Activated T-cell treated with anti-CD3 and anti-CD28 coated beads, Interleukin-2, amount 50 U/mL, for 24 hours (primary cell): ENCODE measurements at places on chromosomes 13 and 19.
A peak's percentile ranks its signal among the peaks of the same experiment; 100 is the strongest.

DNA sequence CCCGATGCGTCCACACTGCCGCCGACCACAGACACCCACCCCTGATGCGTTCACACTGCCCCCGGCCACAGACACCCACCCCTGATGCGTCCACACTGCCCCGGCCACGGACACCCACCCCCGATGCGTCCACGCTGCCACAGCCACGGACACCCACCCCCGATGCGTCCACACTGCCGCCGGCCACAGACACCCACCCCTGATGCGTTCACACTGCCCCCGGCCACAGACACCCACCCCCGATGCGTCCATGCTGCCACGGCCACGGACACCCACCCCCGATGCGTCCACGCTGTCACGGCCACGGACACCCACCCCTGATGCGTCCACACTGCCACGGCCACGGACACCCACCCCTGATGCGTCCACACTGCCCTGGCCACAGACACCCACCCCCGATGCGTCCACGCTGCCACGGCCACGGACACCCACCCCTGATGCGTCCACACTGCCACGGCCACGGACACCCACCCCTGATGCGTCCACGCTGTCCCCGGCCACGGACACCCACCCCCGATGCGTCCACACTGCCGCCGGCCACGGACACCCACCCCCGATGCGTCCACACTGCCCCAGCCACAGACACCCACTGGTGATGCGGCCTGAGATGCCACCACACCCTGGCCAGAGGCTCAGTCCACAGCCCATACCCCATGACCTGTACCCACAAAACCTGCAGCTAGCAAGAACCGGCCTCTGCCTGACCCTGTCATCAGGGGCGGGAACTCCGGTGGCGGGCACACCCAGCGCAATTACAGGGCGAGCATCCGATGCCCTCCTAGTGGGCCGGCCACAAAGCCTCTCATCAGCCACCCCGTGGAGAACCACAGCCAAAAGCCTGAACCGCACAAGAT lies 28.4 kb downstream of the RASA3 start:
- peak overlapping the region; percentile 89 for H3K27ac ChIP-seq
- H3K27me3 ChIP-seq, result no peaks in the 10 kb centered on the region
- H3K4me1 ChIP-seq, result peaks cover 67% of the 10 kb centered on the region
- H3K4me3 ChIP-seq, result no peak overlapping the region
- DNase-seq, result peak; percentile 29

- H3K36me3 ChIP-seq, result no peaks in the 10 kb centered on the region
- H3K27me3 ChIP-seq, result no peaks in the 10 kb centered on the region
- no peak overlapping the region for H3K27ac ChIP-seq
- H3K4me1 ChIP-seq, result peaks cover 3% of the 10 kb centered on the region
- DNase-seq, result no peak
These were observed 142.2 kb downstream of the RXFP2 start for GRCh38 chr13:31881495-31881882.

GRCh38 chr13:85799097-85799582 lies at the start of gene SLITRK6:
SLITRK6 (minus strand) TSS chr13:85799419; CDS start chr13:85796508, 2,911 bp downstream.
- H3K4me3 ChIP-seq, result no peak within 1 kb of the TSS
- H3K36me3 ChIP-seq, result no peaks in the 10 kb centered on the region
- no peaks in the 10 kb centered on the region for H3K4me1 ChIP-seq
- H3K27me3 ChIP-seq, result no peaks in the 10 kb centered on the region

GRCh38 chr19:1409204-1410005 lies 2.0 kb downstream of the DAZAP1 start:
- H3K4me1 ChIP-seq, result peaks cover 60% of the 10 kb centered on the region
- H3K27me3 ChIP-seq, result no peaks in the 10 kb centered on the region
- peak overlapping the region; percentile 97 for H3K27ac ChIP-seq
- H3K4me3 ChIP-seq, result peak overlapping the region; percentile 96
- DNase-seq, result no peak

- H3K27me3 ChIP-seq, result peaks cover 8% of the 10 kb centered on the region
- DNase-seq, result peak; percentile 72
- H3K27ac ChIP-seq, result no peak overlapping the region
- peaks cover 4% of the 10 kb centered on the region for H3K4me1 ChIP-seq
- H3K36me3 ChIP-seq, result no peaks in the 10 kb centered on the region
- no peak overlapping the region for H3K4me3 ChIP-seq
These were observed 13.3 kb upstream of the MISP start for GRCh38 chr19:737591-738093.

GRCh38 chr19:2050991-2051772 lies at the start of gene MKNK2:
MKNK2 (minus strand) TSS chr19:2051244; CDS start chr19:2050851, 393 bp downstream.
- H3K4me3 ChIP-seq, result peak within 1 kb of the TSS; percentile 83
- H3K4me1 ChIP-seq, result peaks cover 51% of the 10 kb centered on the region

DNA sequence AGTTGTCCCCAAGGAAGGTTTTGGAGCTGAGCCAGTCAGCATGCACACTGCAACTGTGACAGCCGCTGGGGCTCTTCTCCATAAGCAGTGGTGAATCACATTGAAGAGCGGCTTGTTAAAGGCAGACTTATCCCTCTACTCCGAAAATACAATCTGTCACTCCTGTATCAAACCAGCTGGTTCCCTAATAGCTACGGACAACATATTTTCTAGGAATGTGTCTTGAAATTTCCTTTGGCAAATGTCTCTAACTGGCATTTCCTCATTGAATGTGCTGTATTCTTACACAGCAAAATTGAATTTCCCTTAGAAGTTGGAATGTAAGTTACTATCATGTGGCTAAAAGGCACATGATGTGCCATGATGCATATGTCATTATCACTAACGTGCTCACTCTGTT lies 104.0 kb upstream of the GPR12 start:
- no peak for DNase-seq
- H3K27me3 ChIP-seq, result peaks cover 32% of the 10 kb centered on the region
- H3K27ac ChIP-seq, result no peak overlapping the region
- no peaks in the 10 kb centered on the region for H3K4me1 ChIP-seq
- H3K36me3 ChIP-seq, result no peaks in the 10 kb centered on the region

DNA sequence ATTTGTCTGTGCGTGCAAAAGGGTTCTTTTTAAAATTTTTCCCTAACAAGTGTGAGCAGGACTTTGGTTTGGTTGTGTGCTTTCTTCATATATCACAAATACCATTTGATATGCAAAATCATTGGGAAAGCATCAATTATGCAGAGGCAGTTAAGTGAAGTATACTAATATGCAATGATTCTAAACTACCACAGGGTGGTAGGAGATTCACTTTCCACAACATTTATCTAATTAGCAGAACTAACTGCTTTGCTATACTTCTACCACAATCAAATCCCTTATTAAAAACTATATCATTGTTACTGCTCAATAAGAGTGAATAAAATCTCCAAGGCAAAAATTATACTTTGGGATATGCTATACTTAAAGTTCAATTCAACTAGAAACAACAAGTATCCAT lies 2738.9 kb upstream of the PCDH20 start:
- H3K27me3 ChIP-seq, result no peaks in the 10 kb centered on the region
- no peak overlapping the region for H3K4me3 ChIP-seq
- H3K27ac ChIP-seq, result no peak overlapping the region
- H3K36me3 ChIP-seq, result no peaks in the 10 kb centered on the region

- DNase-seq, result no peak
- no peaks in the 10 kb centered on the region for H3K36me3 ChIP-seq
- peaks cover 10% of the 10 kb centered on the region for H3K4me1 ChIP-seq
- no peak overlapping the region for H3K4me3 ChIP-seq
These were observed 132.4 kb downstream of the USP12 start for GRCh38 chr13:27039171-27039701.

- H3K36me3 ChIP-seq, result peaks cover 85% of the 10 kb centered on the region
- peaks cover 82% of the 10 kb centered on the region for H3K4me1 ChIP-seq
These were observed 17.9 kb downstream of the DEDD2 start for GRCh38 chr19:42199440-42200115.

GRCh38 chr13:57815600-57815999 lies 184.1 kb downstream of the PCDH17 start:
- no peak for DNase-seq
- no peaks in the 10 kb centered on the region for H3K4me1 ChIP-seq
- no peaks in the 10 kb centered on the region for H3K27me3 ChIP-seq
- no peak overlapping the region for H3K27ac ChIP-seq
- no peaks in the 10 kb centered on the region for H3K36me3 ChIP-seq
- H3K4me3 ChIP-seq, result no peak overlapping the region

- no peak overlapping the region for H3K27ac ChIP-seq
- no peak overlapping the region for H3K4me3 ChIP-seq
- peaks cover 5% of the 10 kb centered on the region for H3K27me3 ChIP-seq
- no peaks in the 10 kb centered on the region for H3K4me1 ChIP-seq
- H3K36me3 ChIP-seq, result no peaks in the 10 kb centered on the region
These were observed 18.5 kb upstream of the CNMD start for GRCh38 chr13:52758114-52758513.

DNA sequence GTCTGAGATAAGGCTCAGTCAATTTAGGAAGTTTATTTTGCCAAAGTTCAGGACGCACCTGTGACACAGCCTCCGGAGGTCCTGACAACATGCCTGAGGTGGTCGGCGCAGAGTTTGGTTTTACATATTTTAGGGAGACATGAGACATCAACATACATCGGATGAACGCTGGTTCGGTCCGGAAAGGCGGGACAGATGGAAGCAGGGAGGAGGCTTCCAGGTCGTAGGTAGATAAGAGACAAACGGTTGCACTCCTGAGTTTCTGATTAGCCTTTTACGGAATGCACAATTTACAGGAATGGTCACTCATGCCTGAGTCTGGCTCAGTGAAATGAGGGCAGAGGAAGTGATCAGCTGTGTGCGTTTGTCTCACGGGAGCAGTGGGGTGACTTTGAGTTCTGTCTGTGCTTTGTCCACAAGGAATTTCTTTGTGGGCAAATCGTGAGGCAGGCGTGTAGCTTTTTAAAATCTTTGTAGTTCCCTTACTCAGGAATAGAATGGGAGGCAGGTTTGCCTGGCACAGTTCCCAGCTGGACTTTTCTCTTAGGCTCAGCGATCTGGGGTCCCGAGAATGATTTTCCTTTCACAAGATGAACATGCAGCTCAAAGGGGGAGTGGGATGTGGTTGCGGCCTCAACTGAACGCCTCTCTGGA lies 36.2 kb downstream of the C13orf46 start:
- H3K4me1 ChIP-seq, result no peaks in the 10 kb centered on the region
- H3K27me3 ChIP-seq, result peaks cover 22% of the 10 kb centered on the region
- H3K36me3 ChIP-seq, result no peaks in the 10 kb centered on the region
- no peak overlapping the region for H3K4me3 ChIP-seq

DNA sequence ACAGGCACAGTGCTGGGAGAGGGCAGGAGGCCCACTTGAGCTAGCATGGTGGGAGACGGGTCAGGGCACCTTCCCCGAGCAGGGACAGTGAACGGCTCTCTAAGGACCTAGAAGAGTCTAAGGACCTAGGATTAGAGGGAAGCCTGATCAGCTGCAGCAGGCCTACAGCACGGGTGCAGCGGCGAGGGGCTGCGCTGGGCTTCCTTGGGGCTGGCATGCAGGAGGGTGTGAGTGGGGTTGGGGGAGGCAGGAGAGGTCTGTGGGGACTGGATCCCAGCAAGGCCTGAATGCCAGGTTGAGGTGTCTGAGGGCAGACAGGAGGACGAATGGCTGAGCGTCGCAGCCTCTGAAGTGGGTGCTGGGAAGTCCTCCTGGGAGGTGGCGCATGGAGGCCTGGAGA lies 3.6 kb downstream of the SCAF1 start:
- no peak overlapping the region for H3K4me3 ChIP-seq
- no peaks in the 10 kb centered on the region for H3K27me3 ChIP-seq
- no peak for DNase-seq

GRCh38 chr13:75544681-75545330 lies 4.8 kb upstream of the UCHL3 start:
- no peaks in the 10 kb centered on the region for H3K36me3 ChIP-seq
- H3K27me3 ChIP-seq, result no peaks in the 10 kb centered on the region
- peaks cover 13% of the 10 kb centered on the region for H3K4me1 ChIP-seq
- H3K4me3 ChIP-seq, result no peak overlapping the region
- no peak for DNase-seq

GRCh38 chr13:34064456-34065205 lies 246.7 kb downstream of the RFC3 start:
- H3K4me1 ChIP-seq, result no peaks in the 10 kb centered on the region
- H3K27me3 ChIP-seq, result no peaks in the 10 kb centered on the region
- no peak overlapping the region for H3K4me3 ChIP-seq
- no peak overlapping the region for H3K27ac ChIP-seq
- DNase-seq, result no peak
- H3K36me3 ChIP-seq, result no peaks in the 10 kb centered on the region

DNA sequence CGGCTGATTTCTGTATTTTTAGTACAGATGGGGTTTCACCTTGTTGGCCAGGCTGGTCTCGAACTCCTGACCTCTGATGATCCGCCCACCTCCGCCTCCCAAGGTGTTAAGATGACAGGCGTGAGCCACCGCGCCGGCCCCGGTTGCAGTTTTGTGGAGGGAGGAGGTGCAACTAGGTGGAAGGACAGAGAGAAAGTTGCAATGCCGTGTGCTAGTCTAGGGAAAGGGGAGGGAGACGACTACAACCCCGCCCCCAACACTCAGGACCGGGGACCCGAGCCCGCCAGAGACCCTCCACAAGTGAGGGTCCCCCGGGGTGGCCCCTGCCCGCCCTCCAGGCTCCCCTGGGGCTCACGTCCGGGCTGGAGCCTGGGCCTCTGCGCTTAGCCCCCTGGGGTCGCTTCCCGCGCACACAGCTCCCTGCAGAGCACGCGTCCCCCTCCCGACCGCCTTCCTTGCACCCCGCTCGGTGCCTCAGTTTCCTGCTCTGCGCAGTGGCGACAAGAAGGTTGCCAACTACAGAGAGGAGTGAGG lies 1.2 kb upstream of the ARID3A start:
- peak; percentile 59 for DNase-seq
- H3K27me3 ChIP-seq, result no peaks in the 10 kb centered on the region
- peak overlapping the region; percentile 77 for H3K4me3 ChIP-seq
